ENCODE measurements at places on chromosomes 3 and 15.
A peak's percentile ranks its signal among the peaks of the same experiment; 100 is the strongest.

- no peak for DNase-seq
Measured at GRCh38 chr15:92611995-92612745, 43.4 kb downstream of the FAM174B start.

GRCh38 chr15:46502667-46503066, 867.8 kb downstream of the SQOR start:
- DNase-seq, result no peak

GRCh38 chr3:41178576-41178975, 20.7 kb upstream of the CTNNB1 start:
- DNase-seq, result no peak

- no peak for DNase-seq
Measured at GRCh38 chr15:75313116-75313845, 22.6 kb upstream of the COMMD4 start.

- DNase-seq, result no peak
Measured at GRCh38 chr3:178454726-178455125, 81.5 kb upstream of the KCNMB2 start.

DNA sequence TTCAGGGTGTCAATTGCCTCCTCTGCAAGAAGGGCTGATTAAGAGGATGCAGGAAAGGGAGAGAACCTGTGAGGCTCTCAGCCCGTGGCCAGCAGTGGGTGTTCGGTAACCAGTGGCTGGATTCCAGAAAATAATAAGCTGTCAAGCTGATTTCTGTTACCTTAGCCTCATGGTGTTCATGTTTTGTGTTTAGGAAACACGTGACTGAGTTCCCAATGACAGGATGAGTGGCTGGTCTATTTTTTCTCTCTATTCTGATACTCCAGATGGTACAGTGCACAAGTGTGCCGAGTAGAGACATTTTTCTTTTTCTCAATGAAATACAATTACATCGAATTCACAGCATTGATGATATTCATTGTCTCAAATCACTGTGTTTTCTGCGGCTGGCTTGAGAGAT, 43.6 kb downstream of the EDEM1 start:
- no peak for DNase-seq

DNA sequence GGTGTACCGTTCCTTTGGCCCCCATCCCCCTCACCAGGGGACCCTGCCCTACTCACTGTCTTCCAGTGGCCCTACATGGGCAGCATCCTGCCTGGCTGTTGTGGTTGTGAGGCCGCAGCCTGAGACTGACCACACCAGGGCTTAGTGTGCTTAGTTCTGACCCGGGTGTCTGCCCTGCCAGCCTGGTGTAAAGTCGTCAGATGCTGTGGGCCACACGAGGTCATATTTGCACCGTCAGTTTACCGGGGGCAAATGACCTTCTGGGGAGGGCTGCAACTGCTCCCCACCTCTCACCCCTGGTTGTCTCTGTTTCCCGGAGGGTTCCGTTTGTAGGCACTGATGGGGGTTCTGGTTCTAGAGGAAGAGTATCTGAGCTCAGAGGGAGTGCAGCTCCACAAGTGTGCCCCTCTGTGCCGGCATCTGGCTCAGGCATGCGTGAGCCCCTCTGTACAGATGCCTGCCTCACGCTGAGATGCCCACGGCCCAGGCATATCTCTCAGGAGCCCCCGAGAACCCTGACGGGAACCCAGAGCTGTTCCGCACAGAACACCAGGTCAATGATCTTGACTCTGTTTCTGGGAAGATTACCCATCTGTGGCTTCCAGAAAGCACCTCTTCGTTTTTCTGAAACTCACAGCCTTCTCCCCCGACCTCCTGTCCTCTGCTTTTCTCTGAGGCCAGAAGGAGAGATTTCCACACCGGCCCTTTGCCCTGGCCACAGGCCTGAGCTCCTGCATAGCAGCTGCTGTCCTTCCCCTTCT, 19.2 kb downstream of the KLF13 start:
- DNase-seq, result no peak

GRCh38 chr3:185176750-185177359, 24.0 kb upstream of the C3orf70 start:
- DNase-seq, result no peak

GRCh38 chr3:10338591-10339353, 17.9 kb upstream of the SEC13 start:
- no peak for DNase-seq

GRCh38 chr3:174061731-174062130, 664.2 kb downstream of the NLGN1 start:
- DNase-seq, result no peak

GRCh38 chr15:73957785-73958184, 31.5 kb downstream of the LOXL1 start:
- no peak for DNase-seq

GRCh38 chr15:71146580-71146982, 31.3 kb downstream of the THSD4 start:
- no peak for DNase-seq

- peak; percentile 74 for DNase-seq
Measured at GRCh38 chr3:52195823-52196331, 2.1 kb upstream of the ALAS1 start.

- peak; percentile 6 for DNase-seq
Measured at GRCh38 chr3:18127859-18128681, 297.1 kb downstream of the SATB1 start.

DNA sequence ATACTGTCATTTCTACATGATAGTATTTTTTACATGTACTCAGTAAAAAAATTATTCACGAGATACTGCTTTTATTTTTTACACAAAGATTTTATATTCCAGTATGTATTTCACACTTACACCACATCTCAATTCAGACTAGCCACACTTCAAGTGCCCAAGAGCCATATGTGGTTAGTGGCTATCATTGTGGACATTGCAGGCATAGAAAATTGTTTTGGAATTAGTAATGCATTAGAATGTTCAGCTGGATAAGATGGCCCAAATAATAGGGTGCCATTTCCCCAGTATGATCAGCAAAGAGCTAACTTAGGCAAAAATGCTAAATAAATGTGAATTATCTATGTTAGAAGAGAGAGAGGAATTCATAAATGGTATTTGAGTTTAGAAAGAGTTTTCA, 203.8 kb upstream of the MCTP2 start:
- no peak for DNase-seq
